NCI-H82 (cell line): ENCODE measurements at places on chromosomes 12 and 14.

DNA sequence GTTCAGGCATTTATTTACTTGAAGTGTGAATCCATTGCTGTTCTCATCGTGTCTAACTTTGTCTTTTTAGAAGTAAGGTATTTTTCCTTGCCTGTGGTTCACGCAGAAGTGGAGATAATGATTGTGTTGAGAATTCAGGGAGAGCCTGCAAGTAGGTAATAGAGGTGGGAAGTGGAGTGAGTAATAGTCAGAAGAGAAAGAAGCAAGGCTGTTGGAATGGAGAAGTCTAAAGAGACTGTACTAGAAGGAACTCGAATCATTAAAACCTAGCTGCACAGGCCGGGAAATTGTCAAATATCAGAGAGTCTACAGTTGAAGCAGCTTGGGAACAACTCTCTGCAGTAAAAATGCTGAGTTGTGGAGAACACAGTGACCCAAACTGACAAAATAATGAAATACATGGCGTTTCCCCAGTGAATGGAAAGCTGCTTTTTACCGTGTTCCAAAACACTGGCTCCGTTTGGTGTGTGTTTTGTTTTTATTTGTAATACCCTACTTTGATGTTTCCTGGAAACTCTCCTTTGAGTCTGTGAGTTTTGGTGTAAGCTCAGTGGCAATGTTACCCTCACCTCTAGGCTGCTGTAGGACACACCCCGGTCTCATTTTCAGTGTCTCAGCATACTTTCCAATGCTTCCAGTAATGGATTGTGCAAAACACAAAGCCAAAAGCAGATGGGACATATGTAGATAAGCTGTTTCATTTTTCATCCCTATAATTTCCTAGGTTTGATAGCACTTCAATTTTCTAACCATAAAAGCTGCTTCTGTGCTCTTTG, 146.6 kb downstream of the CRADD start:
- no peak for DNase-seq

DNA sequence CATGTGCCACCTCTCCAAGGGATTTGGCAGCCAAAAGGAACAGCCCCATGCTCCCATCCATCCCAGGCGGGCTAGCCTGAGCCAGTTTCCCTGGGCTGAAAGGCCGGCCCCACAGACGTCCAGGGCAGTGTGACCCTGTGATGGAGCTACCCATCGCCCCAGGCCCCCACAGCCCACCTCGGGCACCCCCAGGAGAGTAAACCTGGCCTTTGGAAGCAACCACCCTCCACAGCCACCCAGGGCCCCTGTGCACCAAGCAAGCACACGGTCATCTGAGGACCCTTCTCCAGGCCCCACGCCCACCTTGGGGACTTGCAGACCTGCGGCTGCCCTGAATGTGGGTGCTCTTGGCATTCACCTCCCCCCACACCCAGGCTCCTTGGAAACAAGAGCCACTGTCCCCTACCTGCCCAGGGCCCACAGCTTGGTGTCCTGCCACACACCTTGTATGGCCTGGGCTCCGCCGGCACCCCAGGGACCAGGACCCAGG, 8.4 kb downstream of the AHNAK2 start:
- DNase-seq: no peak

DNA sequence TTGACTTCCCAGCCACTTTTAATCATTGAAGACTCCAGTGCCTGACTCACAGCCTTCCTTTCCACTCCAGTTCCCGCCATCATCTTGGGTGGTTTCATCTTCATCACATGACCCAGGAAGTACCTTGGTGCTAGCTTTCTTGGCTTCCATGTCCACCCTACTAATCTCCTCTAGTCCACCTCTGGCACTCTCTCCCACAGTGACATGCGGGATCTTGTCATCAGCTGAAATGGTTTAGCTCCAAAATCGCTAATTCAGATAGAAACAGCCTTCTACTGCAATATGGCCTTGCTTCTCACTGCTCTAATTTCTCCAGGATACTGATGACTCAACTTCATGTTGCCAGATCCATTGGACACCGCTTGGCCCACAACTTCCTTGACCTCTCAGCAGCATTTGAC, 24.5 kb downstream of the WDR20 start:
- no peak for DNase-seq

DNA sequence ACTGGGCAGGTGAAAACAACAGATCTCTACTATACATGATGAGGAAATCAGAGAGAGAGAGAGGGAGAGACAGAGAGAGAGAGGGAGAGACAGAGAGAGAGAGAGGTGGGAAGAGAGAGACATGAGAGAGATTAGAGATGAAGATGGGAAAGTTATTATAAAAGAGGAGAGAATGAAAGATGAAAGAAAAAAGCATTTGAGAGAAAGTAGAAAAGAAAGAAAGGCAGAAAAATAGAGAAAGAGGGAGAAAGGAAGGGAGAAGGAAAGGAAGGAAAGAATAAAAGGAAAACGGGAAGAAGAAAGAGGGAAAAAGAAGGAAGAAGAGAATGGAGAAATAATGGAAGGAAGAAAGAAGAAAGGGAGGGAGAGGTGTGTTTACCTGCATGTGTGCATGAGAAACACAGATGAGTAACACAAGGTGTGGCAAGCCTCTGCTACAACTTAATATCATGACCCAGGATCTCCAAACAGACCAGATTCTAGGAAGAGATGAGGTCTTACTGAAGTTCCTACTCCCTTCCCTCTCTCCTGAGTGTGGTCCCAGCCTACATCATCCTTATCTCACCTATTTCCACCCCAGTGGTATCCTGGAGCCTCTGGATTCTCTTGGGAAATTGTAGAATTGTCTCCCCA, 176.3 kb downstream of the C12orf75 start:
- no peak for DNase-seq

DNA sequence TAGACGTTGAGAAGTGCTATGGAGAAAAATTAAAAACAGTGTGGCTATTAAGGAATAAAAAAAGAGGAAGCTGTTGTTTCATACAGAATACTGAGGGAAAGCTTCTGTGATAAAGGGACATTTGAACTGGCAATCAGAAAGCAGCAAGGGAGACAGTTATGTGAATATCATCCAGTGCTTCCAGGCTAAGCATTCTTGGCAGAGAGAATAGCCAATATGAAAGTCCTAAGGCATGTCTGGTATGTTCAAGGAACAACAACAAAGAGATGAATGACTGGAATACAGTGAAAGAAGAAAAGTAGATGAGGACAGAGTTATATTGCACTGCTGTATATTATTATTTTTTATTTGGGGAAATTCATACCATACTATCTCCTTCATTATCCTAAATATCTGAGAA, 23.9 kb downstream of the SCAF11 start:
- no peak for DNase-seq

- no peak for DNase-seq
These were observed 48.9 kb upstream of the EML1 start for GRCh38 chr14:99744199-99744872.
